ENCODE measurements at places on chromosomes 13 and 19.

DNA sequence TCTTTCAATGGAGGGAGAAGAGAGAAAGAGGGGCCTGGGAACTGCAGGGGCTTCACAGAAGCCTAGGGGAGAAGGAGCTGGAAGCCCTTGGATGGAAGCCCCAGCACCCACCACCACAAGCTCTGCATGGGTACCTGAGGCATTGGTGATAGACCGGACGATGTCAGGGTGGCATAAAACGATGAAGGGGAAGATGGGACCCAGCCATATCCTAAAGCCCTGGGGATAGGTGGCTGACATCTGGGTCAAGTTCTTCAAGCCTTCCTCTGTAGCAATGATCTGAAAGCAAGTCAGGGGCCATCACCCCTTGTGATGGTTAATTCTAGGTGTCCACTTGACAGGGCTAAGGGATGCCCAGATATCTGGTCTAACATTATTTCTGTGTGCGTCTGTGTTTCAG is 11.2 kb upstream of the OR10H5 start:
- DNase-seq: no peak

DNA sequence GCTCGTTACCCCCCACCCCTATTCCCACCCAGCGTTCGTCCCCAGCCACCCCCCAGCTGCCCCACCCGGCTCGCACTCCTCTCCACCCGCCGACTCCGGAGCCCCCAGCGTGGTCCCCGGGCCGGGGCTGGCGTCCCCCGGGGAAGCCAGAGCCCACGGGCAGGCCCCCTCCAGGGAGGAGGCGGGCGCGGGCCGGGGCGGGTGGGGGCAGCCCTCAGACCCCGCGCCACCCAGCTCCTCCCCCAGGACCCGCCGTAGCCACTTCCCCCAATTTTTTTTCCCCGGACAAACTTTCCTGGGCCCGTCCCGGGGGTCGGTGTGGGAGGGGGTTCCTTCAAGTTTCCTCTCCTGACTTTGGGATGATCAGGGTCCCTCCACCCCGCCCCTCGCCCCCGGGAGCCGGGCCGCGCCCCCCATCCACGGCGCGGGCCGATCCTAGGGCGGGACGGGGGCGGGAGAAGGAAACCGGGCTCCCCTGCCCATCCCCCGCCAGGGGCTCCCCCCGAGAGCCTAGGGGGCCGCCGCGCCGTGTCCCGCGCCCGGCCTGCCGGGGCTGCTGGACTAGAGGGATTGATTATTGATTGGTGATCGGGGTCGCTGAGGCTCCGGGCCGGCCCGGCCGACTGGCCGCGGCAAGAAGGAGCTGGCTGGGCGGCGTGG is 927 bp upstream of the TSHZ3 start:
- DNase-seq: no peak

DNA sequence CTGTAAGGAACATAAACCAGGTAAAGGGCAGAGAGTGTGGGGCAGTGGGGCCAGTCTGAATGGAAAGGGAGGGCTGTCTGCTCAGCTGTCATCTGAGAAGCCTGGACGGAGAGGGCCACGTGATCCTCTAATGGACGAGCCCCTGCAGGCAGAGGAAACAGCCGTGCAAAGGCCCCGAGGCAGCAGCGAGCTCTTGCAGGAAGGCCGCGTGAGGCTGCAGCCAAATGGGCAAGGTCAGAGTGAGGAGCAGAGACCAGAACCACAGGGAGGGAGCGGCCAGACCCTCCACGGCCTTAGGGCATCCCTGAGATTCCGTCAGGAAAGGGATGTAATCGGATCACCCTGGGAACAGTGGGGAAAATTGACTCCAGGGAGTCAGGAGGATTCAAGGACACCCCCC is 4.4 kb downstream of the LILRB4 start:
- DNase-seq: no peak

- no peak for DNase-seq
These were observed 35.4 kb upstream of the ADGRE1 start for GRCh38 chr19:6852001-6852400.

DNA sequence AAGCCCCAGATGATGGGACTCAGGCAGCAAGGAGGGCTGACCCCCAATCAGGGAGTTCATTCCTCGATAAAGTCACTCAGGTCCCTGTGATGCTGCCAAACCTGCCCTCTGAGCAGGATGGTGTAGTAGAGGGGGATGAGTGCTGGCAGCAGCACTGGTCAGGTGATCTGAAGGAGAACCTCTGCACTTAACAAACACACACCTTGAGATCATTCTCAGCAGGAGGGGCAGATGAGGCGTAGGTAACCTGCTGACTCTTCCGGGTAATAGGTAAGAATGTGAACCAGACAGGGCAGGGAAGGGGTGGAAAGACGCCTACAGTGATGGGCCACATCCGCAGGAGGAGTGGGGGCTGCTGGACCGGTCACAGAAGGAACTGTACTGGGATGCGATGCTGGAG is 3.2 kb downstream of the ZNF446 start:
- no peak for DNase-seq

All from erythroblast (primary cell).